ENCODE measurements at places on chromosomes 7 and 10.
A peak's percentile ranks its signal among the peaks of the same experiment; 100 is the strongest.

DNA sequence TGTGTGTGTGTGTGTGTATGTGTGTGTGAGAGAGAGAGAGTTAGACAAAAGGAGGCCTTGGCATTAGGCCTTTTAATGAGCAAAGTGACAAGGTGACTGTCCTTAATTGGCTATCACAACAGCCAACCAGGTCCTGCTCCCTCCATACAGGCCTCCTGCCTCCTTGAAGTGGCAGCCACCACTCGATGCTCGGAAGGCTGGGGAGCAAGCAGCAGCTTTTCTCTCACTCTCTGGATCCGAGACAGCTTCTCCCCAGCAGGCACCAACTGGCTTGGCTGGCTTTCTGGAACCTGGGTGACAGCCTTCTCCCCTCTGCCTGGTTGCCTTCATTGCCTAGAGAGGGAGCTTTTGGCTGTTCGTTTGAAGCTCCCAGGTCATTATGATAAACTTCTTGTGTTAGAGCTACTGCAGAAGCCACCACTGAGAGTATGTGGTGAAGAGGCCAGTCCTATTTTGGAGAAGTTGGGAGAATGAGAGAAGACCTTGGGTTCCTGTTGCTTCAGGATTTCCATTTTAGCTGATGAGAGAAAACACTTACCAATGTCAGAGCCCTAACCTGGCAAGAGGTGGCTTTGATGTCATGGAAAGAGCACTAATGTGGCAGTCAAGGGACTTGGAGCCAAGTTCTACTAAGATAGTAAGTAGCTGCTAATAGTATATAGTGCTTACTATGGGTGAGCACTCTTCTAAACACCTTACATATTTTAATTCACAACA is 37.6 kb downstream of the RPS24 start:
- DNase-seq, result no peak

DNA sequence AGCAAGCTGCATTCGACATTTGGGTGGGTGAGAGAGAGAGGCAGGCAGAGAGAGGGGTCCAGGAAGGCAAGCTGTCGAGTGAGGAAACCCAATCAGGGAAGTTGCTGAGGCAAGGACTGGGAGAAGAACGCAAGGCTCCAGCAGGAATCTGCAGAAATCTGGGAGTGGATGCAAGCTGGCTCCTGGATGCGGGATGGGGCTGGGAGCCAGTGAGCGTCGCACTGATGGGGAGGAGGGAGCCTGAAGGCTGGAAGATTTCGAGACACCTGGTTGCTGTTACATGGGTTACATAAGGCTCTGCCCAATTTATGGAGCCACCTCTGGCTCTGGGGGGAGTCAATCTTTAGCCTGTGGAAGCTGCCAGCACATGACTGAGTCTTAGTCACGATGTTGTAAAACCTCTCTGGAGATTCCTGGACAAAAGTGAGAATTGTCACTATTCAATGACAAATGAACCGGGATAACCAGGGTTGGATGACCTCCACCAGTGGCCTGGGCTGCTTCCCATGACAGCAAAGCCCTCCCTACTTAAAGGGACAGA is 51.1 kb upstream of the ADRB1 start:
- peak; percentile 65 for DNase-seq

DNA sequence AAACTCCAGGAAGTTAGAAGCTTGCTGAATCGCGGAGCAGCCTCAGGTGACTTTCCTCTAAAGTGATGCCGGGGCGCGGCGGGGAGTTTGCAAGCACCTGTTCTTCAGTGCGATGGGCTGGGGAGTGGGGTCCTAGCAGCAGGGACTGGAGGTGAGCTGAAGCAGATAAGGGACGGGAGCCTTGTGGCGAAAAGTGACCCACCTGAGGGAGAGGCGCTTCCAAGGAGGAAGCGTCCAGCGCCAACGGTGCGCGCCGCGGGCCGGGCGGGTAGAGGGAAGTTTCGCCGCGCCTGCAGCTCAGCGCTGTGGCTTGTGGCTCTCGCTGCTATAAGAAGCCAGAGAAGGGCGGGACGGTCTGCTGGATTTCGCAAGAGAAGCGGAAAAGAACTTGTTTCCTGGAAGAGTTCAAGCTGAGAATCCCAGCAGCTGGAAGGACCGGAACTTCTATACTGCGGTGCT is at the start of gene STEAP4:
Gene STEAP4 (minus strand): TSS at position 305 of the 459 bp plus-strand sequence. CDS start 22,625 bp downstream, outside the sequence.
- peak; percentile 82 for DNase-seq

GRCh38 chr10:27638071-27638750 is 107.4 kb downstream of the MKX start:
- DNase-seq, result no peak

- DNase-seq, result no peak
Measured at GRCh38 chr7:40165216-40165615, 30.4 kb downstream of the SUGCT start.

- DNase-seq, result no peak
Measured at GRCh38 chr10:35006836-35007235, 83.3 kb downstream of the CUL2 start.

GRCh38 chr7:125085084-125085483 is 155.5 kb upstream of the POT1 start:
- no peak for DNase-seq

GRCh38 chr7:82740246-82740848 is 296.8 kb upstream of the CACNA2D1 start:
- DNase-seq, result no peak

DNA sequence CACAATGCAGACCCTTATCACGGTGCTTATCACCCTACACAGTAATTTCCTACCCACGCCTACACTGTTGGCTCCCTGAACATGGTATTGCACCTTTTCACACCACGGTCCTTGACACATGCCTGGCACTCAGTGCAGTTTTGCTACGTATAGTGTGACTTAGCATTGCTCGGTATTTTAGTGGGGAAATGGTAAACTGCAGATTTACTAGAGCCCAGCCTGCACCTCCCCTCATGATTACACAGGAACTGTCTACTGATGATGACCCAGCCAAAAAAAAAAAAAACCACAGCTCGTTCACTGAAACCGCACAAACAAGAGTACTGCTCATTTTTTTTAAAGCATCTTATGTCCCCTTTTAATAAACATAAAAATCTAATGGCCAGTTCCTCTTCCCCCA is 124.2 kb upstream of the ZNF746 start:
- no peak for DNase-seq

- DNase-seq, result no peak
Measured at GRCh38 chr10:98795467-98795866, 348.7 kb upstream of the HPS1 start.

DNA sequence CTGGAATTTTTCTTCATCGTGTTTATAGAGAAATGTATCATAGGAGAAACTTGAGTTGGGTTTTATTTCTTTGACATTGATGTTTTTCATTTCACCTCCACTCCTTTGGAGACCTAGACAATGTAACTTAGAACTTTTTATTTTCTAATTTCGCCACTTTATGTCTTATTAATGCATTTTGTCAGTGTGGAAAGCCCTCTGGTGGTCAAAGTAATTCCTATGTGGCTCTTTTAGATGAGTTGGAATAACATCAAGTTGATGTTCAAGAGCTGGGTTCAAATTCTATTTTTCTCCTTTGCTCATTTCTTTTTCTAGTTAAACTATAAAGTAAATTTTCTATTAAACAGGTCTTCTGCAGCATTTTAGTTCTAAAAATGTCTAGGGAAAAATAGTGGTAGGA is 478.6 kb downstream of the LRMDA start:
- DNase-seq, result no peak

- DNase-seq, result no peak
Measured at GRCh38 chr7:121480566-121481335, 84.6 kb upstream of the FAM3C start.

DNA sequence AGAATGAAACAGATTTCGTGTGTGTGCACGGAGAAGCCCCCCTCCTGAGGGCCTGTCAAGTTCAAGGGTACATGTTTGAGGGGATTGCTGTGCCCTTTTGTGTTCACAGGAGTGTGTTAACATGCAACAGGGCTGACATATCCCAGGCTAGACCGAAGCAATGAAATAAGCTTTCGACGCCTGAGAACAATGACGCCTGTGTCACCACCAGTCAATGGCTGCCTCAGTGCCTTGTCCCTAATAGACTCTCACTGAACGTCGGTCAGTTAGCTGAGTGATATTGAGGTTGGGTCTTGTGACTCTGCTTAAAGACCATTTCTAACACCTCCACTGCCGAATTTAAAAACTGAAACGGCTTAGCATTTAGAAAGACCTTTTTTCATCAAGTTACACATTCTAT is 175.2 kb upstream of the TCF7L2 start:
- no peak for DNase-seq

- DNase-seq, result no peak
Measured at GRCh38 chr7:115435178-115435577, 513.3 kb downstream of the MDFIC start.

DNA sequence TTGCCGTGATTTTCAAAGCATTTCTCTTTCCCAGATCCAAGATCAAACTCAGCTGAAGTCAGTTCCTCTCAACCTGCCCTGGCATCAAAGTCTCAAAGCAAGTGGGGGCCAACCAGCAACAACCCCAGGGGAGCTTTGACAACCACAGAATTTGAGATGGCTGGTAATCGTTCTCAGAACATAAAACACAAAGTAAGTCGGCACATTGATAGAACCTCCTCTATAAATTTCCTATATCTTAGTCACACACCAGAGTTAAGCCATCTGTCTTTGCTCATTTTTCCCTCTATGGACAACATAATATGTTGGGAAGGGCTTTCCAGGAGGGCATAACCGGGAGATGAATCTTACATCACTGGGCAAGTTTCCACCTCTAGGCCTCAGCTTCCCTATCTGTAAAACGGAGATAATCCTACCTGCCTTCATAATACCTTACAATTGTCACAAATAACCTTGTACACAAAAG is 1.2 kb upstream of the DNAJC9 start:
- DNase-seq, result no peak

- DNase-seq, result no peak
Measured at GRCh38 chr10:71465551-71466252, 69.0 kb downstream of the CDH23 start.

DNA sequence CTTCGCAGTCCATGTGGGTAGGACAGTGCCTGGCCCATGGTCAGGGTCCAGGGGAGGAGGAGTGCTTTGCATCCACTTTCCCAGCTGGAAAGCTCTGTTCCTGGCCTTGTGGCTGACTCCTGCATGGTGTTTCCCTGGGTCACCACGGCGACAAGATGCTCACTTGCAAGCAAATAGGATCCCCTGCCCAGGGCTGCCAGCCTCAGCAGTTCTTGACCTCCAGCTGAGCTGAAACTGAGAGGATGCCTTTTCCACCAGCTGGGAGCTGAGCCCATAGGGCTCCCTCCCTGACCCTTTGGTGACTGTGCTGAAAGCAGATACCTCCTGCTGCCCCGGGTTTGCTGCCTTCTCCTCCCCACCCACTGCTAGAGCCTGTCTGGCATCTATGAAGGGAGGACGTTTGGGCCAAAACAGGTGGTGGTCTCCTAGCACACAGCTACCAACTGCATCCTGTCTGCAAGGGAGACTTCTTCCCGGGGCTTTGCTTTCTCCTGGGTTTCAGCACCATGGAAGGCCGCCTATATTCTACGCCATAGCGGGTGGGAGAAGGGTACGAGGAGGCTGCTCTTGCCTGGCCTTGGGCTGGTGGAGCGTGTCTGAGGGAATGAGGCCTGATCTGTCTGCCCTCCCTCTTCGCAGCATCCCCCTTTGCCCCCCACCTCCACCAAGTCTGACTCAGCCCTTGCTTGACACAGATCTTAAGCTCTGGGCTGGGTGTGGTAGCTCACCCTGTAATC is 34.4 kb downstream of the UBTD1 start:
- no peak for DNase-seq

GRCh38 chr7:66313886-66314568 is 108.9 kb downstream of the TPST1 start:
- no peak for DNase-seq

DNA sequence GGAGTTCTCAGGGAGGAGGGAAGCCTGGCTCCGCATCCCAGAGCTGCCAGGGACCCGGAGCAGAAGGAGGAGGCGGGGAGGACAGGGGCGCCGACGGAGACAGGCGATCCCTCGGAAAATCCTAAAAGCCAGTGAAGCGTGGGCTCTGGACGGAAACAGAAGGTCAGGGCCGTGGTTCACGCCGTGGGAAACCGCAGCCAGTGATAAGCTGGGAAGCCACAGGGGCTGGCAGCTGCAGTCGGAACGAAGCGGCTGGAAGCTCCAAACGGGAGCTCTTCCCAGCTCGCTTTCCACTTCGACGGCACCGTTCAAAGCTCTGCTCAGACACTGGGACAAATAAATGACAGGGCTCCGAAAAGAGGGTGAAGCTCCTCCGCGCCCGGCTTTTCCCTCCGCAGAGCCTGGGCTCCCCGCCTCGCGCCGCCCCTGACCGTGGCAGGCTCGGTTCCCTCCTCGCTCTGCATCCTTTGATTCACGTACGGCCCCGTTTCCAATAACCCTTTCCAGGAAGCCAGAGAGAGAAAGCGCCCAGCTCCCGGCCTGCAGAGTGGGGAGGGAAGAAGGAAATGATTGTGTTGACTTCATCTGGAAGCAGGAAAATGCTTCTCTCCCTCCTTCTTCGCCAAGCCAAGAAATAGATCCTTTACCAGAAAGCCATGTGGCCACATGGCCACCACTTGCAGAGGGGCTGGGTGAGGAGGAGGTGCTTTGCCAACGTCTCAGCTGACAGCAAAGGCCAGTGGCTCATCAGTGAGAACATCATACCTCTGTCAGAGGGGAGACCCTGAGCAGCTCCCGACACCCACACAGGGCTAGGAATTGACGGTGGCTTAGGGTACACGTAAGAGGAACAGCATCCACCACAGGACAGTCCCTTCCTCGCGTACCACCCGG is 57.4 kb downstream of the ADRB1 start:
- DNase-seq, result peak; percentile 78

GRCh38 chr10:3652886-3653285 is 132.1 kb downstream of the KLF6 start:
- DNase-seq, result no peak

DNA sequence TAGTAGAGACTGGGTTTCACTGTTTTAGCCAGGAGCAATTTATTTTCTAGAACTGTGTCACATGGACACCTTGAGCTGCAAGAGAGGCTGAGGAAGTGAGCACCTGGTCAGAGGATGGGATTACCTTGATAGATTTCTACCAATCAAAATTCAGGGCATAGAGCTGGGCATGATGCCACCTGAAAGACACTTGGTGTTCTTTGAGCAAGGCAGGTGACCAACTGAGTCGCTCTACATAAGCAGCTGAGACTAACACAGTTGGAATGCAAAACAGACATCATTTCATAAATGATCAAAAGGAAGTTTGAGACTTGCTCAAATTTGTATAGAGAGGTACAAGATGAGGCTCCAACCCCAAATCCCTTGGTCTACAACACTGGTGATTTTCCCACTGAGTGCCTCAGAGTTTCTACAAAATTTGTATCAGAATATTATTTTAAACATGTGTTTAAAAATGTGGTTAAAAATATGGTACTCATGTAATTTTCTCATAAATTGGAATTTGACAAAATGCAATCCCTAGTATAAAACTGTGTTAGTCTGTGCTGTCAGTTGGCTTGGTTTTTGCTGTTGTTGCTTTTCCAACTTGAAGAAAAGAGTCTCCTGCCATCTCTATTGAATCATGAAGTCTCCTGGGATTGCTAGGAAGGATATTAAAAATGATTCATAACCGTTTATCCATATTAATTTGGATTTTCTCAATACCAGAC is 156.4 kb upstream of the MDFIC start:
- no peak for DNase-seq

DNA sequence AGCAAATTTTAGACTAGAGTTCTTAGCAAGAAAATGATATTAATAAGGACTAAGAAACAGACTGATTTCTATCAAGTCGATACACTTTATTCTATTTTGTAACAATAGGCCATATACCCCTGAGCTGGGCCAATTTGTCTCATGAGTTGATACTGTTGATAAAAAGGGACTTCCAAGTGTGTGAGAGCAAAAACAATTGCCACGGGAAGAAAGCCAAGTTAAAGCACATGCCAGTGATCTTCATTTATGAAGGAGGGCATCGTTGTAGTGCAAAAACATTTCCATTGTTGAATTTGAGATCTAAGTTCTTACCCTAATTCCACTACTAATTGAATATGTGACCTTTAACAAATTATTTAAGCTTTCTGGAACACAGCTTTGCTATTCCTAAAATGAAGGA is 119.9 kb downstream of the CNOT4 start:
- no peak for DNase-seq

All from right cardiac atrium (tissue), 5 donors.